ENCODE measurements at places on chromosomes 7 and 10.

GRCh38 chr7:123770378-123770777, 21.6 kb upstream of the WASL start:
- DNase-seq = no peak

DNA sequence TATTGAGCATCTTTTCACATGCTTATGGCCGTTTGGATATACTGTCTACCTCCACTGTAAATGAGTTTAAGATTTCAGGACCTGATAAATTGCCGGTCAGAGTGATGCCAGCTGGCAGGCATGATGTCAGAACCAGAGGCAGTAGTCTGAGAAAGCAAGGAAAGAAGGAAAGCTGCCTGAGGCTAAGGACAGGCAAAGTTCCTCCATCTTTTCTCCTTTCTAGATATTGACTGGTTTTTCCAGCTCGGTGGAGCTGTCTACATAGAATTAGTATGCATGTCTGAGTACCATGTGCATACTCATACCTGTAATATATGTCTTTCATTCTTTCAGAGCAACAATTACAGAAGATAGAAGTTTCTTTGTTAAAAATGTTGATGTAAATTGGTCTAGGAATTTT, 52.3 kb downstream of the CDCA7L start:
- DNase-seq = no peak

- DNase-seq = no peak
Observed at GRCh38 chr10:19815731-19816410, 361 bp upstream of the PLXDC2 start.

GRCh38 chr10:106941297-106942034, 223.0 kb downstream of the SORCS1 start:
- DNase-seq = no peak

DNA sequence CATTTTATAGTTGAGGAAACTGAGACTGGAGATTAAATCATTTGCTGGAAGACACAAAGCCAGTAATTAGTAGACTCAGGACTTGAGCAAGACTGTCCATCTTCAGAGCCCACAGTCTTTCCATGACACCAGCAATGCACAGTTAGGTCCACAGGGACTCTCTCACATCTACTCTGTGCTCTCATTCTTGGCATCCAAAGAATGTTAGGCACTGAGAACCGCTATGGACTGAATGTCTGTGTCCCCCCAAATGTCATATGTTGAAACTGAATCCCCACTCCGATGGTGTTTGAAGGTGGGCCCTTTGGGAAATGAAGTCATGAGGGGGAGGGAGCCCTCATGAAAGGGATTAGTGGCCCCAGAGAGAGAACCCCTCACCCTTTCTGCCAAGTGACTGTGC, 100.6 kb downstream of the LANCL2 start:
- DNase-seq = no peak

Data from NAMALWA (cell line).